Activated CD4-positive, alpha-beta T cell treated with anti-CD3 and anti-CD28 coated beads for 24 hours (primary cell): ENCODE measurements at places on chromosomes 2 and 18.

- peak; percentile 3 for DNase-seq
Measured at GRCh38 chr2:191811807-191812602, 34.9 kb downstream of the CAVIN2 start.

DNA sequence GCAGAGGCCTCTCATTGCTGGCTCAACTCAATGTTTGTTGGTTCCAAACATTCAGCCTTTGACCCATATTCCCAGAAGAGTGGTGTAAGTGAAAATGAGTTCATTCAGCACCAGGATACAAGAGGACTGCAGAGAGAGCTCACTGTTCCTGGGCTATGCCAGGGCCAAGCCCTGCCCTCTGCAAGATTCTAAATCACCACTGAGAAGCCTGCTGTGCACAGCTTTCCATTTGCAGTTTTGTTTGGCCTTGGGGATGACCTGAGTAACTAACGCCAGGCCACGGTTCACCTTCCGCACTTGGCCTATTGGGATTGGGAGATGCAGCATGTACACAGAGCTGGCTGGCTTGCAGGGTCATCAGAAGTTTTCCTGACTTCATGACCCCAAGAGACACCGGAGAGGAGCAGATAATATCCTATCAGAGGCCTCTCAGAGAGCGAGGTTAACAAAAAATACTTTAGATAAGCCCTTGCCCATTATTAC is 12.6 kb downstream of the GKN1 start:
- no peak for DNase-seq

DNA sequence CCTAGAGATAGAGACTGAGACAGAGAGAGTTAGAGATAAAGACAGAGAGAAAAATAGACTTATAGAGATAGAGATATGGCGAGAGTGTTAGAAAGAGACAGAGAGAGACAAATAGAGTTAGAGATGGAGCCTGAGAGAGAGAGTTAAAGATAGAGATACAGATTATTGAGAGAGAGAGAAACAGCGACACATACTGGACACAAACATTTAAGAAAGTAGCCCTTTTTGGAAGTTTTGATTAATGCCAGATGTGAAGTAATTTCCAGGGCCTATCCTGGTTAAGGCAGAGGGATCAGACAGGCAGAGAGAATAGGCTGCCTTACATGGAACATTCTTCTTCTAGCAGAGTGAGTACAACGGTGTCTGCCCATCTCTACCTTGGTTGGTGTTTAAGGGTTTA is 311.6 kb upstream of the CDH7 start:
- no peak for DNase-seq

- DNase-seq = no peak
Measured at GRCh38 chr2:228458364-228458763, 276.9 kb upstream of the SPHKAP start.

DNA sequence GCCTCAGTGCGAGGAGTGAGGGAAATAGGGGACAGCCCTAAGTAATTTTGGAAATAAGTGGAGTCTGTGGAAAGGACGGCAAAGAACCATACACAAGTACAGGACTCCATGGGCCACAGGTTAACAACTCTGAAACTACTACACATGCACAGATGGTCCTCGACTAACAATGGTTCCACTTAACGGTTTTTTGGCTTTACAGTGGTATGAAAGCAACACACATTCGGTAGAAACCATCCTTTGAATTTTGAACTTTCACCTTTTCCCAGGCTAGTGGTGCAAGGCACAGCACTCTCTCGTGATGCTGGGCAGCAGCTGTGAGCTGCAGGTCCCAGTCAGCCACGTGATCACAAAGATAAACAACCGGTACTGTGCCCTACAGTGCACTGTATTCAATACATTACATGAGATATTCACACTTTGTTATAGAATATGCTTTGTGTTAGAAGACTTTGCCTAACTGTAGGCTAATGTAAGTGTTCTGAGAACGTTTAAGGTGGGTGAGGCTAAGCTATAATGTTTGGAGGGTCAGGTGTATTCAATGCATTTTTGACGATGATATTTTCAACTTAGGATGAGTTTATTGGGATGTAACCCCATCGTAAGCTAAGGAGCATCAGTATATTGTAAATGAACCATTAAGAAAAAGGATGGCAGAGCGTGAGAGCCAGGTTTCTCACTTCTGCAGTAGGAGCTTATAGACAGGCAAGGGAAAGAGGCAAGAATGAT is 44.6 kb downstream of the TBC1D8 start:
- DNase-seq = no peak

- DNase-seq = no peak
Measured at GRCh38 chr18:45059695-45060094, 379.0 kb downstream of the SETBP1 start.

- DNase-seq = no peak
Measured at GRCh38 chr2:179999000-179999399, 8.1 kb downstream of the CWC22 start.

DNA sequence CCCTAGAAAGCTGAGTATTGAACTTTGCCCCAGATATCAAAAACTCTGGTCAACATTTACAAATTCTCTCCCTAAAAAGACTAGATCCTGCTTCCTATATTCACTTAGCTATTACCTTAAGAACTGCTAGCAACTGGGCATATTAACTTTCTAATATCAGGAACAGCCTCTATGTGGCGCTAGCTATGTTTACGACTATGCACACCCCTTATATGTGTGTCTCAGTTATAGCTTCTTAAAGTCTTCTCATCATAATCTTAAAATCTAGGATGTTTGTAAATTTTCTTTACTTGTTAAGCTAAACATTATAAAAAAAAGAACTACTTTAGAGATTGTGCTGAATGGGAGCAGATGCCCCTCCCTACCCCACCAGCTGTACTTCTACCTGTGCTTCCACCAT is 1.7 kb upstream of the STAMBP start:
- no peak for DNase-seq
